Stimulated activated CD4-positive, alpha-beta T cell treated with anti-CD3 and anti-CD28 coated beads, Interleukin-1b, Interleukin-23, amount 100 ng/mL, for 1 hour (primary cell): ENCODE measurements at places on chromosomes 7 and 10.
A peak's percentile ranks its signal among the peaks of the same experiment; 100 is the strongest.

- no peak for DNase-seq
These were observed 31.5 kb downstream of the SLC18A2 start for GRCh38 chr10:117272195-117273076.

DNA sequence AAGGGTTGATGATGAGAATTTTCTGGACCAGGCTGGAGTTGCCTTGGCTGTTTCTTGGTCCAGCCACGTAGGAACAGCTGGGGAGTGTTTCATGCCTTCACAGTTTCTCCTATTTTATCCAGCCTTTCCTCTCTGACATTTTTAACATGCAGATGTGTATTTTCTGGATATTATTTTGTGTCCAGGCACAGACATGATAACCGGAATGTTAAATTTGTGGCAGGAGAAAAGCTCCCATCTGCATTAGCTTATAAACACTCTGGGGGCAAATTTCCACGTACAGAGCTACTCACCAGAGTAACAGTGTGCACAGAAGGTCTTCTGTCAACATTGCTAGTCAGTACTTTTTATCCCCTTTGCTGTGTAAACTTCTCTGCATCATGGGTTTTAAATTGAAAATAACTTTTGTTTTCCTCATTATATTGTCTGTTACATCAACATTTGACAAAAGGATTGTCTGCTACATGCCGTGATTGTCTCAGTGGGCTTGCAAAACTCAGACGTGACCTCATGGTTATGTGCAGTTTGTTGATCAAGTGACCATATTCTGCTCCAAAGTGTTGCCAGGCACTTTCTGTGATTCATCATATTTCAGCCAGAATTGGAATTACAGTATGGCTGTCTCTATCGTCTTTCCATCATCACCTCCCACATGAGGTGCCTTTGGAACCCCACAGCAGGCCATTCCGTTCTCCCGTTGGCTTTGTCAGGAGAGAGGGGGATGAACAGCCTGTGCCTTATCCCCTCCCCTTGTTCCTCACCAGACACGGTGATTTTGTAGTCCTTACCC is 41.4 kb downstream of the INSYN2A start:
- DNase-seq = no peak

DNA sequence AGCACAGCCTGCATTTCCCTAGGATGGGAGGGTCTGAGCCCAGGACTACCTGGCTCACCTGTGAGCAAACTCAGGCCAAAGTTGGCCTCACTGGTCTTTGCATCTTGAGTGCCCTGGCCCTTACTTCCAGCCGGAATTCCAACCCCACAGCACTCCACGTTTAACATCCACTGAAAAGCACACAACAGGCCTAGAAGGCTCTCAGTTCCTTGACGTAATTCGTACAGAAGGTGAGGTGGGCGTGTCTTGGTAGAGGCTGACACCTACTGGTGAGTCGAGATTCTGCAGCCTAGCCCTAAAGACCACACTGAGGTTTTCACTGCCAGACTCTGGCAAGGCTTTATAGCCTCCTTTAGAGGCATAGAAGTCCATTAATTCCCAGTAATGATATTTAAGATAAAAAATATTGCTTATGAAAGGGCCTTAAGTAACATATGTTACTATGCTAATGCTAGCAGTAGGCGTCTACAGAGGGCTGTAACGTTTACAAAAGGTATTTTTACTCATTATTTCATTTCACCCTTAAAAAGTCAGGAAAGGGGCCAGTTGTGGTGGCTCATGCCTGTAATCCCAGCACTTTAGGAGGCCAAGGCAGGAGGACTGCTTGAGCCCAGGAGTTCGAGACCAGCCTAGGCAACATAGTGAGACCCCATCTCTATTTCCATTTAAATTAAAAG is 95.8 kb downstream of the HIP1 start:
- peak; percentile 29 for DNase-seq

GRCh38 chr10:96608805-96609204 is 22.0 kb upstream of the TM9SF3 start:
- no peak for DNase-seq

DNA sequence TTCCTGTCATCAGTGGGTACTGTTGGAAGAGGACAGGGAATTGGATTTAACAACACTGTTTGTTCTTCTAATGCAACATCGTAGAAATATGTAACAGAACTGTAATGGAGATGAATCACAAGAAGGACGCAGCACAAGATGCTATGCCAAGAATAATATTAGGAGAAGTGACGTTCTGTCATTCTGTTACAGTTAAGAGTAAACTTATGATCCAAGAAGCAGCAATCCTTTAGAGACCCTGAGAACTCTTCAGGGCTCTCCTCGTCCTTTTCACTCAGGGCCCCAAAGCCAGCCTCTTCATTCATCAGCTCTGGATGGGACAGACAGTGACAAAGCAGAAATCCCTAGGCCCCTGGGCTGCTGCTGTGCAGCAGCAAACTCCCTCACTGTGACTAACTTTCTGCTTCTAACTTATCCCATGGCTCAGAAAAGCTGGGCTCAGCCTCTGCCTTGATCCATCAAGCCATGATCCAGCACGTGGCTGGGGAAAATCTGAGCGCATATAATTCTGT is 8.7 kb upstream of the IL6 start:
- DNase-seq = no peak

GRCh38 chr7:128270826-128271272 is 29.8 kb downstream of the LEP start:
- DNase-seq = no peak

DNA sequence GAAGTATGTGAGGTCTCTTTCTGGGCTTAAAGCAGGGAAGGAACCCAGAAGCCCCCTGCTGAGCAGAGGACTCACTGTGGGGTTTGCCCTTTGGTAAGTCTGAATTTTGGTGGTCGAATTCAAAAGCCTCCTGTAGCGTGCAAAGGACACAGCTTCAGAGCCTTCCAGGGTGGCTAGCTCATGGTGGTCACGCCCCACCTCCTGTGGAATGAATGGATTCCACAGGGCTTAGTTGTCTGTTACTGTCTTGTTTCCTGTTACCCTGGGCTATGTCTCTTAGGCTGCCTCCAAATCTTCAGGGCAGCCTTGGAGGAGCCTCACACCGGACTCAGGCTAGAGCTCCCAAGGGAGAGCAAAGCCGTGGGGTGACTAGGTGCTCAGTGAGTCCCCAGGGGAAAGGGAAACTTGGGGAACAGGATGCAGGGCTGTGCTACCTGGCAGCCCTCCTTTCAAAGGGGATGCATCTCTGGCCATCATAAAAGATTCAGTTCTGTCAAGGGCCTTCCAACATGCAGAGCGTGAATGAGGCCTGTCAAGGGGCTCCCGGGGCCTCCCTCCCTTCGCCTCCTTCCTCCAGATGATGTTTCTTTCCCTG is 211.7 kb downstream of the CCSER2 start:
- DNase-seq = no peak

GRCh38 chr7:30817371-30817767 is 46.2 kb downstream of the MINDY4 start:
- DNase-seq = no peak

DNA sequence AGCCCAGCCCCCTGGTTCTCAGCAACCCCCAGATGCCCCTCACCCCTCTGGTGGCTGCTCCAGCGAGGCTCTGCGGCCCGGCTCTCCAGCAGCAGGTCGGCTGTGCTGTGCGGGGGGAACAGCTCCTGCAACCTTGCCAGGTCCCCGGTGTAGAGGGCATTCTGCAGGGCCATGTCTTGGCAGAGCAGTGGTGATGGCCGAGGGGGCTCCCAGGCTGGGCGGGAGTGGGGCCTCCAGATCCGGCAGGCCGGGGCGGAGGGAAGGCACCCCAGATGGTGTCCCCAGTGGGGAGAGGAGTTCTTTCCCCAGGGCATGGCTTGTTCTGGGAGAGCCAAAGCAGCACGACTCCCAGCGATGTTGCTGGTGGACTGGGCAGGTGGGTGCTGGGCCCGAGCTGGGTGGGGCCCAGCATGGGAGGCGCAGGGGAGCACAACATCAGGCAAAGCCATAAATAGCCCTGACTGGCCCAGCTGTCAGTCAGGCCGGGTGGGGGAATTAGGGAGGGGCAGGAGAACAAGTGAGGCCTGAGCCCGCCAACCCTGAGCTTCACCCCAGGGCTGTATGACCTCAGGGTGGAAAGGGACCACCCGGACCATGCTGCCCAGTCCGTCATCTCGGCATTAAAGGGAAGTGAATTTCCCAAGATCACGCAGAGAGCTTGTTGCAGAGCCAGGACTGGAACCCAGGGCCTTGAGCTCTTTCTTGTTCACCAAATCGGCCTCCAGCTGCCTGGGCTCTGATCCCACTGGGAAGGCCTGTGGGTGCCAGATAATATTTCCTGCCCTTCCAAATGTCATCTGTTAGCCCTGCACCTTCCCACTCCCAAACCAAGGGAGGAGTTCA is 580 bp upstream of the ASB10 start:
- DNase-seq = no peak

DNA sequence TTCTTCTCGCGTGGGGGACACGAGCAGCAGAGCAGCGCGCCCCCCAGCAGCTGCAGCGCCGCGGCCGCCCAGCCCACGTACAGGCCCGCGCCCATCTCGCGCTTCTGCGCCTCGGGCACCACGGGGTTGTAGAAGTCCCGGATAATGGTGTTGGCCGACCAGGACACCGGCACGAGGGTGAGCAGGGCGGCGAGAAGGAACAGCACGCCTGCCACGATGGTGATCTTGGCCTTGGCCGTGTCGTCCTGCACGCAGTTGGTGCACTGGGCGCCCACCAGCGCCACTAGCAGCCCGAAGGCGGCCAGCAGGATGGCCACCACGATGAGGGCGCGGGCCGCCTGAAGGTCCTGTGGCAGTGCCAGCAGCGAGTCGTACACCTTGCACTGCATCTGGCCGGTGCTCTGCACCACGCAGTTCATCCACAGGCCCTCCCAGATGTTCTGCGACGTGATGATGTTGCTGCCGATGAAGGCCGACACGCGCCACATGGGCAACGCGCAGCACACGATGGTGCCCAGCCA is 529 bp downstream of the CLDN3 start:
- no peak for DNase-seq

- DNase-seq = no peak
These were observed 39.7 kb downstream of the HIPK2 start for GRCh38 chr7:139738101-139738489.

DNA sequence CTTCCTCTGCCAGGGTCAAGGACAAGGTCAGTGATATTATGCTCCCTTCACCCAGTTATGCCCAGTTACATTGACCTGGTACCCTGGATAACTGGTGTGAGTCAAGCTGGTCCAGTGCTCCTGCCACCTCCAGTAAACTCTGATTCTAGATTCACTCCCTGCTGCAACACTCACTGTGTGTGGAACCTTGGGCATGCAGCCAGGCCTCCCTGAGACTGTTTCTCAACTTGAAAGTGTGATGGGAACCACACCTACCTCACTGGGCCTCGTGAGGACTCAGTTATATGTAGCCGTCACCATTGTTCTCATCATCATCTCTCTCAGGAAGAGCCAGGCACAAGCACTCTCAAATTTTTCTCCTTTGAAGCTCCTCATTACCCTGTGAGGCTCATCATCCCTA is 935 bp upstream of the ZNF736 start:
- no peak for DNase-seq

DNA sequence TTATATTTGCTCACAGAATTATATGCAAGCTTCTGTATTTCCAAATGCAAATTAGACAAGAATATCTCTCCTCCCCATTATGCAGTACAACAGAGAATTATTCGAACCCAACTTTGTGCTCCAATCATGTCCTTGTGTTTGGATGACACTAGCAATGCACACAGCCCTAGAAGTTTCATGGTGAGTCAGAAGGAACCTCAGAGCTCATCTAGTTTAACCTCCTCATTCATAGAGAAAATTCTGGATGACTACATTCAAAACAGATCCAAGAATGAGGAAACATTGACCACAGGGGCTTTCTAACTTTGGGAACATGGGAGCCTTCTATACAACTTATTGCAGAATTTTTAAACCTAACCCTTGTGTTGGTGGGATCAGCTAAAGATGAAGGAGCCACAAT is 12.8 kb upstream of the ARID5B start:
- DNase-seq = no peak

DNA sequence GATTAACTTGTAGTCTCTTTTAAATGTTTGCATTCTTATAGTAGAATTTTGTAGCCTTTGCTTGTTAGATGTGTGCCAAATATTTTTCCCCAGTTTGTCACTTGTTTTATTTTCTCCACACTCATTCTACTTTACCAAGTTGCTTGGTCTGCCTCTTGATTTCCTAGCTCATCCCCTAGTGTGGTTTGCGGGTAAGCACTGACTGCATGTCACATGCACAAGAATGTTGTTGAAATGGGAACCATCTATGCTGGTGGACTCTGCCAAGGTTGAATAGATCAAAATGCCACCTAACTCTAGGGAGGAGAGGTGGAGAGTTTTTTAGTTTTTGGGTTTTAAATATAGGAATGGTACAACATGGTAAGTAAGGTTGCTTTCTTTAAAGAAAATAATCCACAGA is 47.6 kb downstream of the FZD1 start:
- DNase-seq = no peak

DNA sequence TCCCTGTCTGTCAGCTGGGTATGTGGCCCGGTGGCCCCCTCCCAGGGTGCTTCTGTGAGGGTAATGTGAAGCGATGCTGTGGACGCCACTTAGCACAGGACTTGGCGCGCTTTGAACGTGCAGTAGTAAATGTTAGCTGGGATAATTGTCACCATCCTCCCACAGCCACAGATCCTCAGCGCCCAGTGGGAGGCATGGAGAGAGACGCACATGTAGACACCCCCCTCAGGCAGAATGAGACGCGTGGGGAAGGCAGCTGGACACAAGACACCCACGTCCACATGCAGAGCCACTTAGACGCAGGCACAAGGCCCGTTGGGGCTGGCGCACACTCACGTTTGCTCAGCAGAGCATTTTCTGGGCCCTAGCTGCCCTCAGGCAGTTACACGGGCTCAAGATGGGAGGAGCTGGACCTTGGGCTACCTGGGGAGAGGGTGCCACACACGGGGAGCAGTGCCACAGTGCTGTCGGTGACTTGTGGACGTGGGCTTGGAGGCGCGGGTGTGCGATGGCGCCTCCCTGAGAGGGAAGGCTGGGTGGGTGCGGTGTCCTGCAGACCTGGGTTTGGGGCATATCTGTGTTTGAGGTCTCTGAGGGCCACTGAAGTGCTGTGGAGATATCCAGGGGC is 26.4 kb downstream of the ADCYAP1R1 start:
- no peak for DNase-seq

GRCh38 chr7:21393937-21394336 is 33.9 kb upstream of the SP4 start:
- no peak for DNase-seq

DNA sequence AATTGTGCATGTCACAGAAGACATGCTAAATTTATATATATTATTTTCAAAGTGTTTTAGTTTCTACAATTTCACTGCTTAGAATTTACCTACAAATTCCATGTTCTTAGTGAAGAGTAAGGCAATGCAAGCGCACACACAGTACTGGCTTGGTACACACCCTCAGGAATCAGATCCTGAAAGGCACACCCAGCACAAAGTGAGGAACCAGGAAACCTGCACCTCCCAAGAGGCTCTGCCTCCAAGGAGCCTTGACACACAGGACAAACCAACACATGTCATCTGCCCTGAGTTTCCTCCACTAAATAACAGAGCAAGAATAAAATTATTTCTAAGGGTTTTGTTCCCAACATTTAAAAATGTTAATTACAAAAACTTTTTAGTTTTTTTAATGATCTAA is 156.2 kb downstream of the PARD3 start:
- DNase-seq = no peak

GRCh38 chr10:76285515-76285914 is 854.1 kb downstream of the LRMDA start:
- no peak for DNase-seq
